ENCODE measurements at places on chromosomes 2 and 18.
A peak's percentile ranks its signal among the peaks of the same experiment; 100 is the strongest.

- no peak for DNase-seq
These were observed 151.5 kb upstream of the PKDCC start for GRCh38 chr2:41896186-41896846.

DNA sequence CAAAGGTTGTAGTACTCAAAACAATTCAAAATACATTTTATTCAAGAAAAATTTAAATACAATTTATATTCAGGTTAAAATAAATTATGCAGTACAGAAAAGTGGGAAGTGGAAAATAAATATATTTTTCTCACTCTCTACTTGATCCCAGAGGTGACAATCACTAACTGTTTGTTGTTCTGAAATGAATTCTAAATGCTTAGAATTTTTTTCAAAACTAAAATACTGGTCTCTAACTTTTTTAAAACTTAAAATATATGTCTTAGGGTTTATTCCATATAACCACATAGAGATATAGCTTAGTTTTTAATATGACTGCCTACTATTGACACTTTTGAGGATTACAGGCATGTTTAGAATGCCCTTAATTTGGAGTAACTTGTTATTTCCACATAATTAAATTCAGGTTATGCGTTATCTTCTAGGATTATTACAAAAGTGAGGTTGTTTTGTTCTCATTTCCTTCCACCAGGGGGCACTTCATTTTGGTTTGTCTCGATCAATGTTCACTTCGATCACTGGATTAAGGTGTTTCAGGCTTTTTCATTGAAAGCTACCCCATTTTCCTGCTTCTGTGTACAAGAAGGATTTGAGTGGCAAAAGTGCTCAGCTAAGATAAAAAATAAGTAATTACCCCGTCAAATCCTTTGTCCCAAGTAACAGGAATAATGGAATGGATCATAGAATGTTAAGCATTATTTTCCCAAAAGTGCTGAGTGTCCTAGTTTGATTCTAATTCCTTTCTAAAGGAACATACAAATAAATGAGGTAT lies 27.1 kb upstream of the TFPI start:
- peak; percentile 9 for DNase-seq

GRCh38 chr18:65746936-65747335 lies 3.9 kb upstream of the CDH7 start:
- DNase-seq = no peak

DNA sequence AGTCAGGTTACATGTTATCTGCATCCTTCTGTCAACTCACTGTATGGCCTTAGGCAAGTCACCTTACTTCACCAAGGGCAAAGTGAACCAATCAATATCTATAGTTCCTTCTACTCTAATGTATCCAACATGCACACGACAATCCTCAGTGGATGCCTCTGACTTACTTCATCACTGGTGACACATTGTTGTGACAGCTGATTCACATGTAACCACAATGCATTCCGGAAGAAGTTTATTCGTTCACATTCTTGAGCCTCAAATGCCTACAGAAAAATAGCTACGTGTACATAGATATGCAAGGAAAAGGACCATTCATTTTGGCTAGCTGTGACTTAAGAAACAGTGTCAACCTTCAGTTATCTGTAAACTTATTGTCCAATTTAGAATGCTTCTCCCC lies 26.3 kb upstream of the EPG5 start:
- DNase-seq = no peak

DNA sequence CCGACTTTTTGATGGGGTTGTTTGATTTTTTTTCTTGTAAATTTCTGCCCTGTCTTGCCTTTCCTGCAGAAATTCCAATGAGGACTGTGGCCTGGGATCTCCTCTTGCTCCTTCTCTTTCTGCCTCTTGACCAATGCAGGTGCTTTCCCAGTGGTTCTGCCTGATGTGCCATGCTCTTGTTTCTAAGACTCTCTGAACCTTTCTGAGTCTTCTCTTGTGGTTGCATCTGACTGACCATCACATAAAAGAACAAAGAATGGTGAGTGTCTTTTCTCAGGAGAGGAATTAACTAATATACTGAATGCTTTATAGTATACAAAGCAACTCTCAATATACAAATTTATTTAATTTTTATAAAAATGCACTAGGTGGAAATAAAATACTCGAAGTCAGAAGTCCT lies 424.6 kb downstream of the TRIB2 start:
- DNase-seq = no peak

DNA sequence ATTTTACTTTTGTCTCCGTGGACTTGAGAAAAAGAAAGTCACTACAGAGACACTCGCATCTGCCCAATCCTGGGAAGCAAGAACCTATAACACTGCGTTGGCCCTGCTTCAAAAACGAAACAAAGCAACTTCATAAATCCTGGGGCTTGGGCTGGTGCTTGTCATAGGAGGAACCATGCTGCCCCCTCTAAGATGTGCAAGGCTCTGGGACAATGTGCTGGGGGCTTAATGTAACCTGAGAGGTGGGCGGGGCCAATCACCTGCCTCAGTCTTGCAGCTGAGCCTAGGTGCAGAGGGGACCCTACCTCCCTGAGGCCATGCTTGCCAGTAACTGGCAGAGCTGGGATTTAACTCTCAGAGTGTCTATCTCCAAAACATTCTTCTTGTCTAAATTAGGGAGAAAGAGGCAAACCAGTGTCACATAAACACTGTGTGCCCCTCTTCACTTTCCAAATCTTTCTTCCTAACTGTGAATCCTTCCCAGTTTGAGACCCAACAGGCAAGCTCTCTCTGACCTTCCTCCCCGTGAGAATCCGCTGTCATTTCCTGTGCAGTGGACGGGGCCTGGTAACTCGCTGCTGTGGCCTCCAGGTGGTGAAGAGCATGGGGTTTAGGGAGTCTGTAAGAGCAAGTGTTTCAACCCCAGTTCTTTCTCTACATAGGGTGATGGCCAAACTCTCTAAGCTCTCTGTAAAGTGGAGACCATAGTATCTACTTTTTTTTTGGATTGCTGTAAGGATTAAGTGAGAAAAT lies 115.1 kb downstream of the ACKR3 start:
- DNase-seq = no peak

DNA sequence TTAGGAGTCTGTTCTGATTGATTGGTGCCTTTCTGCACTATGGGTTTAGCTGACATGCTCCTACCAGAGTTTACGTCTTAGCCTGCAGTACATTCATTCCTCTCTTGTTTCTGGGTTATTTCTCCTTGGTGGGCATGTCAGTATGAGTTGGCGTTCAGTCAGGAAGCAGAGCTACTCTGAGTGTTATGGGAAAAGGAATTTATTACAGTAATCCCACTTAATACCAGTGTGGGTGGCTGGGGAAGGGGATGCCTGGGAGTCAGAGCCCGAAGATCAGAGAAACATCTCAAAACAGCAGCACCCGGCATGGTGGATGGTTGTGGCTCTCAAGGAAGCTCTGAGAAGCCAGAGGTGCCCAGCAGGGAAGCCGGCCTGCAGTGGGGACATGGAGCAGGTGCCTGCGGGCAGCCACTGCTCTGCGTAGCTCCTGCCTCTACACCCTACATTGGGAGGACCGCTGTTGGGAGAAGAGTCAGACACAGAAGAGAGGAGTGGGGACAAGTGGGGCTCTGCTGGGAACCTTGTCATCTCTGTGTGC lies 48.9 kb downstream of the RAB31 start:
- no peak for DNase-seq

DNA sequence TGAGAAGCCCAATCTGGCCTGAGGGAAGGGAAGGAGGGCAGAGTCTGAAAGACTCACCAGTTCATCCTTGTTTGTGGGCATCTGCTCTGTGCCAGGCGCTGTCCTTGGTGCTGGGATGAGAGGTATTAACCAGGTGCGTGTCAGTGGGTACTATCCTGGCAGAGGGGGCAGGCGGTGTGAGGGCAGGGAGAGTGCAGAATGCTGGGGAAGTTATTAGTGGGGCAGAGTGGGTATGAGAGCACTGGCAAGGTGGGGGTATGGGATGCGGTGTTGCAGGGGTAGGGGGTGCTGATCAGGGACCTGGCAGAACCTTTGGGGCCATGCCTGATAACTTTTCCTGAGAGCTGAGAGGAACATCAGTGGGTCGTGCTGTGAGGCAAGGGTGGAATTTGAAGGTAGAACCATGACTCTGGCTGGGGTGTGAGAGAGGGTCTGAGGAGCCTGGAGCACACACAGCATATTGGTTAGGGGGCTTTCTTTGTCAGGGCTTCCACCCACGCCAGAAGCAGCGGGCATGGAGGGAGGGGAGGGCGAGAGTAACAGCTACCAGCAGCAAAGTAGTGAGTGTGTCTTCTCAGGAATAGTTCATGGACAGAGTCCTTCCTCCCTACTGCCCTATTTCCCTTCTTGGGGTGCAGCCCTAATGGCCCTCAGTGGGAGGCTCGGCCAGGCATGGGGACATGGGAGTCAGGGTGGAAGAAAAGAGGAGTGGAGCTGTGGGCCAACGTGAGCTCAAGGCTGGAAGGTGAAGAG lies 290.7 kb downstream of the CYP26B1 start:
- DNase-seq = peak; percentile 5

Data from stimulated activated CD4-positive, alpha-beta T cell treated with anti-CD3 and anti-CD28 coated beads, Interleukin-15, amount 100 ng/mL, for 24 hours (primary cell).